ENCODE measurements at places on chromosomes 2 and 18.
A peak's percentile ranks its signal among the peaks of the same experiment; 100 is the strongest.

DNA sequence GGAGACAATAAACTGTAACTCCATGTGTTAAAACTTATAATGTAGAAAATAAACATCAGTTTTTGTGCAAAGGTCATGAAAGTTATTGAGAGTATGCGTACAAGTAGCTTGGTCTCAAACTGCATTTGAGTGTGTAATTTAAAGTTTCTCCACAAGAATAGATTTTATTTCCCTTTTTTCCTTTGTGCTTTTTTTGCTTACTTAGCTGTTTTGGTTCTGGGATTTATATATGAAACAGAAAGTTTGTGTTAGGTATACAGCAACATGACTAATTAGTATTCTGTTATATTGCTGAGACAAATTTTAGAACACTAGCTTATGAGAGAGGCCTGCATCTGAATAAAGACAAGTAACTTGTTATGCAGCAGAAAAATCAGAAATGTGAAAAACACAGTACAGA lies 67.5 kb downstream of the GTF2A1L start:
- no peak for DNase-seq

DNA sequence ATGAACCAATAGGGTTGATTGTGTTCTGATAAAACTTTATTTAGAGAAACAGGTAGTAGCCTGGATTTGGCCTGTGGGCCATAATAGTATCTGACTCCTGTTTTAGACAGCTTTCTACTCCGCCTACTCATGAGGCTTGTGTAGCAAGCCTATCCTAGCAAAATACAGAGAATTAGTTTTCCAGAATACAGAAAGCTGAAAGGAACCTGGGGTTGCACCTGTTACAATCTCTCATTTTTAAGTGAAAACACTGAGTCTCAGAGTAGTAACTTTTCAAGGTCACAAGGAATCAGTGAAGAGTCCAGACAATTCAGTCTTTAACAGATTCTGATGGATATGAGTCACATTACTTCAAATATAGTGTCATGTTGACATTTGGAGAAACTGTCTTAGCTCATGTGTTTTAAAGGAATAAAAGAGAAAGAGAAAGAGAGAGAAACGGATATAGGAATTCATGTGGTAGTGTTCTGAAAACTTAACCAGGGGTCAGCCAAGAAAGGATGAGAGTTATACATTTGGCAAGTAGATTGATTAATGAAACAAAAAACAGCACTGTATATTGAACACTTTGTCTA lies 17.0 kb downstream of the ARHGAP28 start:
- DNase-seq = peak; percentile 31

DNA sequence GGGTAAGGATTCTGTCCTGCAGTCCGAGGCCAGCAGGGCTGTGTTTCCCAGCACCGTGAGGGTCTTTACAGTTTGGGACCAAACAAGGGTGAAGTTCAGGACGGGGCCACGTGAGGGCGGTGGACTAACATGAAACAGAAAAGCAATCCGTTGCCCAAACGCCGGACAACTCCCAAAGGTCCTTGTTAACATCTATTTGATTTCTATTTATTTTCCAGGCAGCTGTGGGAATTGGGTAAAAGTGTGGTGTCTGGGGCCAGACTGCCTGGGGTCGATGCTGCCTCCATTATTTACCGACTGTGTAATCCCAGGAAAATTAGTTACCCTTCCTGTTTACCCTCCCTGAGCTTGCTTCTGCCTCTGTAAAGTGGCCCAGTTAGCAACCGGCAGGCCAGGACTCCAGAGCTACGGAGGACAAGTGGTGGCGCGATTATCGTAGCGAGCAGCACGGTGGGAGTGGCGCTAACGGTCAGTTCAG lies 66.3 kb upstream of the TCF7L1 start:
- peak; percentile 81 for DNase-seq

- DNase-seq = peak; percentile 64
These were observed 2.2 kb upstream of the ERMN start for GRCh38 chr2:157327621-157328500.

GRCh38 chr2:120667981-120668380 lies 67.7 kb upstream of the GLI2 start:
- no peak for DNase-seq

DNA sequence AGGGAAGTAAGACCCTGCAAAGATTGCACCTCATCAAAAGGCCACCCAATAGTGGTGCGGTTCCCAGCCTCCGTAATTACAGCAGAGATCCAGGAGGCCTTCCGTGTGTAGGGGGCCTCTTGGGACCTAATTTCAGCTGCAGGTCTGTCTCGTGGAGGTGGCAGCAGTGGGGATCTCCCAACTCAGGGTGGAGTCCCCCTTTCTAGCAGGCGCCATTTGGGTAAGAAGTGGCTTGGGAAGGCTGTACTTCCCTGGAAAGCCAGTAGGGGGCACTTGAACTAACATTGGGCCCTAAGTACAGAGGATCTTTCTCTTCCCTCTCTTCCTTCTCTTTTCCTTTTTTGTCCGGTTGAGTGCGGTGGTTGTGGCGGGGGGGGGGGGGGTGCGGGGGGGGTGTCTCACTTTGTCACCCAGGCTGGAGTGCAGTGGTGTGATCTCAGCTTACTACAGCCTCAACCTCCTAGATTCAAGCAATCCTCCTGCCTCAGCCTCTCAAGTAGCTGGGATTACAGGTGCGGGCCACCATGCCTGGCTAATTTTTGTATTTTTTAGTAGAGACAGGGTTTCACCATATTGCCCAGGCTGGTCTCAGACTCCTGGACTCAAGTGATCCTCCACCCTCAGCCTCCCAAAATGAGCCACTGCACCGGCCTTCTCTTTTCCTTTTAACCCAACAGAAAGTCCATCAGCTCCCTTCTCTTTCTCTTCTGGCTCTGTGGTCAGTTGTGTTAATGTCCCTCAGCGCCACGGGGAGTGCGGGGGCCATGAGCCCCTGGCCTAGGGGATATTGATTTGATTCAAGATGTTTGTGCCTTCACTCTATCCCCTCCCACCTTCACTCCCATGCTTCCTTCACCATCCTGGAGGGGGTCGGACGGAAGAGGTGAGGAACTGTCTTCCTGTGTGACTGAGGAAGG lies 32.0 kb downstream of the CENPO start:
- DNase-seq = peak; percentile 22

GRCh38 chr2:62185475-62186155 lies 10.3 kb upstream of the B3GNT2 start:
- DNase-seq = no peak

GRCh38 chr2:3127710-3128109 lies 249.9 kb downstream of the EIPR1 start:
- DNase-seq = no peak
